ENCODE measurements at places on chromosomes 13 and 19.
A peak's percentile ranks its signal among the peaks of the same experiment; 100 is the strongest.

DNA sequence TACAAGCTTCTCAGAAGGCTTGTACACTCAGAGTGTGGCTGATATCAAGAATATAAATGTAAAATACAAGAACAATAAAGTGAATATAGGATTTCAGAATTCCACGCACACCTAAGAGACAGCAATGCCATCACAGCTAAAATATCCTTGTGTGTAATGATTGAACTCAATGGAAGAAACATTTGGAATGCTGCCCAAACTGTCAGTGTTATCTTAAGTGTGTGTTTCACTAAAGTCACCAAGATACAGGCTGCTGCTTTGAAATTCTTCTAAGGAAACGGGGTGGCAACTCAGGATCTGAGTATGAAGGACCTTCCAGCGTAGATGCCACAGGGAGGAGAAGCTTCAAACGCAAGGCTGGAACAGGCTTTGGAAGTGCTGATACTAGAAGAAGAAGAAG lies 86.8 kb downstream of the SGCG start:
- DNase-seq: no peak

DNA sequence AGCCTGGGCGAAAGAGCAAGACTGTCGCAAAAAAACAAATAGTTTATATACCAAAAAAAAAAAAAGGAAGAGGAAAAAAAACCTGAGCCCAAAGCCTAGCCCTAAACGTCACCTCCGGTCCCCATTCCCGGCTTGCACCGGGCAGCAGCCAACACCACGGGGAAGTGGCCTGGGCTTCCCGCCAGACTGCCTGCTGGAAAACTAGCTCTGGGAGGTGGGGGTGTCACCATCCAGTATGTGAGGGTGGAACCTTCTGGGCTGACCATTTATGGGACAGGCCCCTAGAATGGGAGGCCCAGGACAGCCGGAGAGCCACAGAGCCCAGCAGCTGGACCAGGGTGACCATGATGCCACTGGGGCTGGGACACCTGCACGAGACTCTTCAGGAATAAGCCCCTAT lies 37.3 kb downstream of the IL12RB1 start:
- peak; percentile 78 for DNase-seq

GRCh38 chr19:11025006-11025405 lies 64.2 kb downstream of the SMARCA4 start:
- DNase-seq: no peak

GRCh38 chr13:27341616-27342015 lies 71.0 kb downstream of the RASL11A start:
- DNase-seq: no peak

GRCh38 chr13:50686551-50686950 lies 156.9 kb downstream of the DLEU7 start:
- DNase-seq: no peak

DNA sequence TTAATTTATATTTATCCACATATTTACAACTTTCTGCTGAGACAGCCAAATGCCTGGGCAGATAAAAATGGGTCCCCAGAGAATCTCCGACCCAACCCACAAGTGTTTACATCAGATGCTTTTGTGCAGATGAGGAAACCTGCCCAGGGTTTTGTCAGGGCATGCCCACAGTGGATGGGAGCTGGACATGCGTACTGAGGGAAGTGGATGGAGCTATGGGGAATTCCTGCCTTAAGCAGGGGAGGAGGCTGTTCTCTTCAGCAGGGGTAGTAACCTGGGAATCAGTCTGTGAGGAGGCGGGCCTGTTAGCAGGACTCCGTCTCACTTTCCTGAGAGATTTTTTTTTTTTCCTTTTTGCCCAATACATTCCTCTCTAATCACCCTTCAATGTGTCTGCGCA lies 122.9 kb downstream of the RFC3 start:
- no peak for DNase-seq

DNA sequence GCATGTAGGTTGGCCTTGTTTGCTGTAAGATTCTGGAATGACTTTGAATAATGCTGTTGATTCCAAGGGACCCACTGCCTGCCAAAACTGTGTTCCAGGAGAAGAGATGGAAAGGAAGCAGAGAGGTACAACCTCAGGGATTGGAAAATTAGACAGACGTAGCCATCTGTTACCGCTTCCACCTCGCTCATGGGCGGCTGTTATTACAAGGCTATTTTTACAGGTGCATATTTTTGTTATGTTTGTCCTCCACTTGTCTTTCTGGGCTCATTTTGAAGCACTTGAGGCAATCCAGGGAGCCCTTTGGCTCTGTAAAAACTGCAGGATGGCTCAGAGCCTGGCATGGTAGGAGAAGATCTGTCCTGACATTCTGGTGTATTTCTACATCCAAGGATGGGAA lies 276.4 kb upstream of the TMTC4 start:
- no peak for DNase-seq

DNA sequence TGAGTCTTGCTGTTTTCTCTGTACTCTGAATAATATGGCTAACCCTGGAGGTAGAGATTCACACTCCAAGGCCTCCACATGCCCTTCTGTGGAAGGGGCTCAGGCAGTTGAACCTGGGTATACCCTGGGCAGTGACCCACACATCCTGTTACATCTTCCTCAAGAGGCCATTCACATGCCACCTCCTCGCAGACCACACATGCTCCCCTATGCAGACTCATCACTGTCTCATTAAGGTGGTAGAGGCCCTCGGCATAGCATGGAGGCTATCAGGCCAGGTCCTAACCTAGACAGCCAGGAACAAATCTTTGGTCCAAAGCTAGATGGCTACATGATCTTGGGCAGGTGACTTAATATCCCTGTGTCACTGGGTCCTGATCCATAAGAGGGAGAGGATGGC lies 363.9 kb upstream of the ZNF507 start:
- DNase-seq: no peak

GRCh38 chr19:28554321-28555091 lies 658.4 kb downstream of the UQCRFS1 start:
- DNase-seq: no peak

DNA sequence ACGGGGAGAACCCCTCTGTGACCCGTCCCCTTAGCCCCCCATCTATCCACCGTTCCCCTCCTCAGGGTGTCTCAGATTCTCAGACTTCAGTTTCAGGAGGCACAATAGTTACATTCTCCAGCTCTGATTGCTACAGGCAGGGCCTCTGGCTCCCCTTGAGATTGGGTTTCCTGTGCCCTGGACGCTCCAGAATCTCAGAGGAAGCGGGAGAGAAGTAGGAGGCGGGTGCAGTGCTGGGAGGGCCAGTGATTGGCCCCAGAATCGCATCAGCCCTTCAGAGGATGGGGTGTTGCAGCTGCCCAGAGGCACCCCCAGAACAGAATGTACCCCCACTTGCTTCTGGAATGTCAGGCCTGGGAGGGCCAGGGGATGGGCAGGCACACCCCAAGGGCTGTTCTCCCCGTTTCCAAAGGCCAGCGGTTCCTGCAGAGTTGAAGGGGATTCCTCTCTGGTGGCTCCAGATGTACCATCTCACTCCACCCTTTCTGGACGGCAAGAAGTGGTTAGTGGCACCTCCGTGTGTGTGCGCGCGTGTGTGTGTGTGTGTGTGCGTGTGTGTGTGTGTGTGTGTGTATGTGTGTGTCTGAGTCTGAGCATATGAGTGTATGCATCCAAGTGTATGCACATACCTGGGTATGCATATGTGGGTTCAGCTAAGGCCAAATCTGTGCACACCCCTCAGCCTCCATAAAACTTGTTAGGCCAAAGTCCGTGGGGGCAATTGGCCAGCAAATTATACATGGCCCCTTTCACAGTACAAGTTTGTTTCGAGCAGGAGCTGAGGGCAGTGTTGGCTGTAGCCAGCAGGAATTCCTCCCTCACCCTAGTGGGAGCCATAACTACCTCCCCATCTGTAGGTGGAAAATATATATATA lies 35.5 kb downstream of the LYL1 start:
- DNase-seq: no peak

GRCh38 chr19:20259615-20260014 lies 92.6 kb downstream of the ZNF486 start:
- DNase-seq: no peak

- DNase-seq: peak; percentile 29
Observed at GRCh38 chr19:36046443-36047050, 7.5 kb downstream of the THAP8 start.

GRCh38 chr13:44865722-44866410 lies 123.4 kb downstream of the NUFIP1 start:
- no peak for DNase-seq

- DNase-seq: no peak
Observed at GRCh38 chr13:90027409-90027808, 1320.1 kb upstream of the MIR17HG start.

GRCh38 chr13:80245162-80245733 lies 95.7 kb downstream of the SPRY2 start:
- no peak for DNase-seq

GRCh38 chr19:45789035-45789786 lies 3.4 kb downstream of the DMWD start:
- DNase-seq: no peak

DNA sequence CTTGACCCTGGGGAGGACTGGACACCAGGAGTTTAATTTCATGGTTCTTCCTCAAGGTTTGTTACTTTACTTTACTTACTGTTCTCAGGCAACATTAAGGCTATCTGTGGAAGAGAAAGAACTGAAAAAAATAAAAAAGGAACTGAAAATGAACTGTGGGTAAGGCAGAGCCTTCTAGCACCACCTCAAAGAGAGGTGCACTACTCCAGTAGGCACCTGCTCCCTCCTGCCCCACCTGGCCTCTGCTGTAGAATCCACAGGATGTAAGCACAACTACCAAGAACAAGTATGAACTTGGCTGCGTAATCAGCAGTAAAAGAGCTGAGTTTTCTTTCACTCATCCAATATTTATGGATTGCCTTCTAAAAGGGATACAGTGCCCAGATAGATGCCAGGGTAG lies 12.2 kb downstream of the ZNF112 start:
- DNase-seq: no peak

DNA sequence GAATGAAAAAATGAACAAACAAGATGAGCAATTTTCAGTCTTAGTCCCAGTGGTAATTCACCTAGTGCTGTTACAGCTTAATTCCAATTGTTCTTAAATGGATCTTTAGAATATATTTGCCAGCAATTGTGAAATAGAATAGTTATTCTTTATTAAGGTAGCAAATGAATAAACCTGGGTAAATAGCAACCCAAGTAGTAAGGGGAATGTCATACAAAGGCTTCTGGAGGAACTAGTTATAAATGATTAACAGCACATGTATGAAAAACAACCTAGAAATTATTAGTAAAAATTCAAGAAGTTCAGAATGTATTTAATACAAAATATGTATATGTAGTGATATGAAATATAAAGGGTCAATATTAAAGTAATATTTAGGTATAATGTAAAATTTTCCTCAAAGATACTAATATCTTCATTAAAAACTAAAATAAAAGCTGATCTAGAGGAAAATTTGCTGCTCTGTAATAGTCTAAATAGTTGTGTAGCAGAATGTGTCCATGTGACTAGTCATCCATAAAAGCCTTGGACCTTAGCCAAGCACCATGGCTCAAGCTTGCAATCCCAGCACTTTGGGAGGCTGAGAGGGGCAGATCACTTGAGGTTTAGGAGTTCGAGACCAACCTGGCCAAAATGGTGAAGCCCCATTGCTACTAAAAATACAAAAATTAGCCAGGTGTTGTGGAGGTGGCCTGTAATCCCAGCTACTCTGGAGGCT lies 535.9 kb upstream of the ATXN8OS start:
- DNase-seq: no peak

DNA sequence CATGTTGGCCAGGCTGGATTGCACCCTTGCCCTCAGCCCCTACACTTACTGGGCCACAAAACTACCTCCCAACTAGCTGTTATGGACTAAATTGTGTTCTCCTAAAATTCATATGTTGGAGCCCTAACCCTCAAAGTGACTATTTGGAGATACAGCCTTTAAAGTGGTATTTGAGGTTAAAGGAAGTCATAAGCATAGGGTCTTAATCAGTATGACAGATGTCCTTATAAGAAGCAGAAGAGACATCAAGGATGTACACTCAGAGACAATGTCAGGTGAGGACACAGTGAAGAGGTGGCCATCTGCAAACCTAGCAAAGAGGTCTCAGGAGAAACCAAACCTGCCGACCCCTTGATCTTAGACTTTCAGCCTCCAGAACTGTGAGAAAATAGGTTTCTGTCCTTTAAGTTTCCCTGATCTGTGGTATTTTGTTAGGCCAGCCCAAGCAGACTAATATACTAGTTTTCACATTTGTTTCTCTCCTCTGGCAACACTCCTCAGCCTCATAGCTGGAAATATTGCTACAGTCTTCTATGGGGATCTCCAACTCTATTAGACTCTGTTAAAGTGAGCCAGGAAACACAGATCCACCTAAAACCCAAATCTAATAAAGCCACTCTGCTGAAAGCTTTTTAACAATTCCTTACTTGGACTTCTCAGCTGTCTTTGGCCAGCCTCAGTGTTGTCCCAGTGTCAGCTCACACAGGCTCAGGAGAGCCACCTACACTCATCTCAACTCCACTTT lies 256.5 kb downstream of the TBC1D4 start:
- DNase-seq: no peak

DNA sequence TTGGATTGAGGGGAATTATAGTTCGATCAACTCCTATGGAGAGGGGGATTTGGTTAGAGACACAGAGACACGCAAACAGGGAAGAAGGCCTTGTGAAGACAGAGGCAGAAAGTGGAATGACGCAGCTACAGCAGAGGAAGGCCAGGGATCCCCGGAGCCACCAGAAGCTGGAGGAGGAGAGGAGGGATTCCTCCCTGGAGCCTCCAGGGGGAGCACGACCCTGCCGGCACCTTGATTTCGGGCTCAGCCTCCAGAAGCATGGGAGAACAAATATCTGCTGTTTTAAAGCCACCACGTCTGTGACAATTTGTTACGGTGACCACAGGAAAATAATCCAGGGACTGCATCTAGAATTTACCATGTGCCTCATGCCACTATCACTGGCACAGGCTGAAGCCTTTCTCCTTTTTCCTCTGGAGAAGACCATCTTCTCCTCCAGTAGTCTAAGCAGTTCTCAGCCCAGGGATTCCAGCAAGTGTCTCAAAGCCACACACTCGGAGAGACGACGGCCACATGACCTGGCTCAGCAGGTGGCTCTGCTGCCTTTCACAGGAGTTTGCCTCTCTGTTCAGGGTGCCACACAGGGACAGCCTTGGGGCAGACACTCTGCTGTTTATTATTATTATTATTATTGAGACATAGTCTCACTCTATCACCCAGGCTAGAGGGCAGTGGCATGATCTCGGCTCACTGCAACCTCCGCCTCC lies 39.9 kb upstream of the CCNE1 start:
- peak; percentile 8 for DNase-seq

DNA sequence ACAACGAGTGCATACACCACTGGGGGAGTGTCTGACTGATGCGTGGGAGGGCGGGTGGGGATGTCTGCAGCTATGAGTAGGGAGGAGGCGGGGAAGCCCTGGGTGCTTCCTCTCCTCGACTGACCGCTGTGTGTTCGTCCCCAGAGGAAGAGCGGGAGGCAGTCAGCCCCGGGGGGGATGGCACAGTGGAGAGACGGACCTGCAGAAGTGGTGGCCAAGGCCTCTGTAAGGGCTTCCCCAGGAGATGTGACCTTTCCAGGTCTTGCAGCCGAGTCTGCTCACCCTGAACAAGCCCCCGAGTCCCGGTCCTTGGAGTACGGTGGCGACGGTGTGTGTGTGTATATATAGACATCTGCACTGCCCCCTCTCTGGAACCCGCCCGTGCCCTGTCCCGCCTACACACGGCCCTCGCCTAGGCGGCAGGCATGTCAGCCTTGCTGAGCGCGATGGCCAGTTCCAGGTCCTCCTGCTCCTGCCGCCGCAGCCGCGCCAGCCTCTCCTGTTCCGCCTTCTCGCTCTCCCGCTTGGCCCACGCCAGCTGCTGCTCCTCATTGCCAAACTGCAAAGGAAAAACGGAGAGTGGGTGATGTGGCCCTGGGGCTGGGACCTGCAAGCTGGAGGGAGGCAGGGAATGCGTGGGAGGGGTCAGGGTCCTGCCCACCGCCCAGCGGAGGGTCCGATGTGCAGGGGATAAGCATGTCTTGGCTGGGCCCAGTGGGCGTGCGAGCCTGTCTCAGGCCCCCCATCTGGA lies 30.8 kb downstream of the KLF2 start:
- no peak for DNase-seq

- DNase-seq: no peak
Observed at GRCh38 chr13:32910530-32910929, 105.7 kb upstream of the KL start.
